Endothelial cell of umbilical vein (primary cell): ENCODE measurements at places on chromosomes 1 and 21. TPM values are rescaled to one million over a fixed set of nuclear protein-coding genes. Genes with fewer than 3 reads are reported as not detected.
A peak's percentile ranks its signal among the peaks of the same experiment; 100 is the strongest.

- no peak for DNase-seq
- no peak overlapping the region for H3K27ac ChIP-seq
- H3K27me3 ChIP-seq = no peaks in the 10 kb centered on the region
- H3K4me1 ChIP-seq = no peaks in the 10 kb centered on the region
- H3K4me3 ChIP-seq = no peak overlapping the region
Measured at GRCh38 chr1:117527074-117527473, 78.8 kb upstream of the TENT5C start.

Gene DNAI4
- polyA plus RNA-seq = 0.46 and 0.51 TPM in 2 replicates

DNA sequence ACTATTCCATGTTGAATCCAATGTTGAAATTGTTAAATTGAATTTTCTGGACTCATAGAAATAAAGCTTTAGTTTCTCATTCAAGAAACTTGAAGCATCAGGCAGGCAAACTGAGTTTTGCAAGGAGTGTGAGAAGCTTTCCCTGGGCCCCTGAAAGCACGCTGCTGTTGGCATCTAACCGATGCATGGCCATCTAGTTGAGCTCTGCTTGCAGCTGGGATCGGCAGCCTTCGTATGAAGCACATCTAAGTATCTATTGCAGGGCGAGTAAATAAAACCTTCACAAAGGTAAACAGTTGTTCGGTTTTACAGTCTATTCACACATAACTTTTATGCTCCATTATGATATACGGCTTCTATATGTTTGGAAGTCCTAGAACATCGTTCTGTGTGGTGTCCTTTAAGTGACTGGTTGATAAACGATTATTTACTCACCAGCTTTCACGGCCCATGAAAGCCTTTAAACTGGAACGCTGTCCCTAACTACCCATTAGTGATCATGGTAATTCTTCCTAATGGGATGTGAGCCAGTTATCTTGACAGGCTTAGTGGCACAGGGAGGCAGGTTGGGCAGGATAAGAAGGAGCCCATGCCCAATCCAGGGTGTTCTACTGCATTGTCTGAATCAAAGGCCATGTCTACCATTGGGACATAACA, 71.7 kb downstream of the SEC16B start:
- no peak overlapping the region for H3K4me3 ChIP-seq
- no peaks in the 10 kb centered on the region for H3K27me3 ChIP-seq
- no peak for DNase-seq
- no peaks in the 10 kb centered on the region for H3K4me1 ChIP-seq

Gene TMEM82
- polyA plus RNA-seq = not detected in 2 replicates

Gene NBPF8
- 21.1 and 21.9 TPM in 2 replicates for polyA plus RNA-seq

DNA sequence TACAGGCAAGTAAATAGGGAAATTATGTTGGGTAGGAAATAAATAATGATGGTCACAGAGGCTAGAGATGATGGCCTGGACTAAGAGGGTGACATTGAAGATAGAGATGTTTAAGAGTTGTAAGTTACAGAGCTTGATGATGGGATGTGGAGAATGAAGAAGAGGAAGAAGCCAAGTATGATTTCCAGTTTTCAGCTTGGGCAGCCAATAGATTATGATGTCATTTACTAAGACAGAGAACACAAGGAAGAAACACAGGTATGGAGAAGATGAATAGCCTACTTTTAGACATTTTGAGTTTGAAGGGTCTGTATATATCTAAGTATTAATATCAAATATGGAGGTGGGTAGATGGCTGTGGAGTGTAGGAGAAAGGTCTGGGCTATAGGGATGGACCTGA, 56.0 kb upstream of the PRELP start:
- no peaks in the 10 kb centered on the region for H3K36me3 ChIP-seq
- peaks cover 11% of the 10 kb centered on the region for H3K27me3 ChIP-seq
- no peak overlapping the region for H3K4me3 ChIP-seq
- no peaks in the 10 kb centered on the region for H3K4me1 ChIP-seq
- no peak for DNase-seq

Gene ANXA9
- polyA plus RNA-seq = not detected in 2 replicates

Gene GPA33
- not detected in 2 replicates for polyA plus RNA-seq

DNA sequence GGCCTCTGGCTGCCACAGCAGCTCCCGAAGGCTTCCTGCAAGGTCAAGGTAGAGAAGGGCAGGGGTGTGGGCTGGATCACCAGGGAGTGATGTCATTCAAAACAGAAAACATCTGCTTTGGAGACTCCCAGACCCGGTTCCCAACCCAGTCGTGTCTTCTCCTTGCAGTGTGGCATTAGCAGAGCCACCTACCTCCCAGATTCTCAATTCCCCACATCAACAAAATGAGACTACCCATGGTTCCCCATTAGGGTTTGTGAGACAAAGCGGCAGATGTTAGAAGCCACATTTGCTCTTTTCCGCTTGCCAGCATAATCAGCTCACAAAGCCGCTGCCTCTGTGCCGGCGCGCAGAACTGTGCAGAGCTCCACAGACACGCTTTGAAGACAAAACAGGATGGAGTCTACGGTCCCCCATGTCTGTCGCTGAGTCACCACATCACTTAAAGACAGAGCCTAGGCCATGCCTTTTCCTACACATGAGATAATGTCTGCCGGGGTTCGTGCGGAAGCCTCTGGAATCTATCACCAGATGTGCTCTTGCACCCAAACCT, 12.5 kb downstream of the KIF17 start:
- no peak overlapping the region for H3K4me3 ChIP-seq
- no peaks in the 10 kb centered on the region for H3K27me3 ChIP-seq
- no peak overlapping the region for H3K27ac ChIP-seq
- DNase-seq = no peak
- no peaks in the 10 kb centered on the region for H3K36me3 ChIP-seq

Gene FCRLA
- polyA plus RNA-seq = not detected in 2 replicates

Gene IVL
- not detected in 2 replicates for polyA plus RNA-seq

Gene FBLIM1
- 414 and 436 TPM in 2 replicates for polyA plus RNA-seq

GRCh38 chr1:116724765-116725375, 29.4 kb upstream of the CD2 start:
- H3K27me3 ChIP-seq = peaks cover 8% of the 10 kb centered on the region
- H3K36me3 ChIP-seq = no peaks in the 10 kb centered on the region
- no peak overlapping the region for H3K27ac ChIP-seq
- H3K4me3 ChIP-seq = no peak overlapping the region
- peaks cover 8% of the 10 kb centered on the region for H3K4me1 ChIP-seq
- DNase-seq = peak; percentile 47

DNA sequence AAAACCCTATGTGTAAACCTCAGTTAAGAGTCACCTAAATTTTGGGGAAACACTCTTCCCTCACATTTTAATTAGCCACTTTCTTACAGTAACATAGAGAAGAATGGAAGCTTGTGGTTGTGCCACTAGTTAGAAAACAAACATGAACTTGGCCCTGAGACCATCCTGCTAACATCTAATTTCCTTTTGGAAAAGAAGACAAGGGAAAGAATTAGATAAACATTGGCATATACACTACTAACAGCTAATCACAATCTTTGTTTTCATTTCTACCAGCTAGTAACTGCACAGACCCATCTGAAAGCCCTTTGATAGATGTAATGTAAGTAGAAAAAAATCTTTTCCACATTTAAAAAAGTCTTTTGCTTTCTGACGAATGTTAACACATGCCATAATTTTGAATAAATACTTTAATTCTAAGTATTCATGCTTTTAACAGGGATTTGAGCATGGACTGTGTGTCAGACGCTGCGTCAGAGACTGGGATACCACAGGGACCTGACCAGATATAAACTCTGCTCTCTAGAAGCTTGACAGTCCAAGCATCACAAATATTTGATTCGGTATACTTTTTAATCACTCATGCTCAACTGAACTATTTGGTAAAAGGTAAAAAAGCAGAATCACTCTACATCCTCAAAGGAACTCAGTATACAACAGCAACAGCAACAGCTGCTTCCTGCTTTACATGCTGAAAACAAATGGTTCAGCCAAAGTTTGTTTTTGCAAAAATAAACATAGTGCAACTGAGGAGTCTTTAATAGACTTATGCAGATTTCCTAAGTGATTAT, 30.2 kb downstream of the DPH5 start:
- peak overlapping the region; percentile 59 for H3K4me3 ChIP-seq
- peak overlapping the region; percentile 95 for H3K27ac ChIP-seq
- DNase-seq = peak; percentile 90
- no peaks in the 10 kb centered on the region for H3K27me3 ChIP-seq

GRCh38 chr1:101507547-101507971, 270.7 kb downstream of the S1PR1 start:
- H3K36me3 ChIP-seq = no peaks in the 10 kb centered on the region
- H3K27ac ChIP-seq = no peak overlapping the region
- no peak overlapping the region for H3K4me3 ChIP-seq
- H3K27me3 ChIP-seq = peaks cover 3% of the 10 kb centered on the region
- DNase-seq = no peak

DNA sequence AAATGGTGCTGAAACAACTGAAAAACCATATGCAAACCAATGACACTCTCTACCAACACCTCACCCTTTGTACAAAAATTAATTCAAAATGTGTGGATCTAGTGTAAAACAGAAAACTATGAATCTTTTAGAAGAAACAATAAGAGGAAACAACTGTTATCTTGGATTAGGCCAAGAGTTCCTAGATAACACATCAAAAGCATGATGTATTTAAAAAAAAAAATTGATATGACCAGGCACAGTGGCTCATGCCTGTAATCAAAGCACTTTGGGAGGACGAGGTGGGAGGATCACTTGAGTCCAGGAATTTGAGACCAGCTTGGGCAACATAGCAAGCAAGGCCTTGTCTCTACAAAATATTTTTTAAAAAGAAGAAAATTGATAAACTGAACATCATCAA, 79.0 kb downstream of the EIF4G3 start:
- peak; percentile 81 for DNase-seq
- no peak overlapping the region for H3K4me3 ChIP-seq
- H3K4me1 ChIP-seq = peaks cover 30% of the 10 kb centered on the region
- no peaks in the 10 kb centered on the region for H3K36me3 ChIP-seq

DNA sequence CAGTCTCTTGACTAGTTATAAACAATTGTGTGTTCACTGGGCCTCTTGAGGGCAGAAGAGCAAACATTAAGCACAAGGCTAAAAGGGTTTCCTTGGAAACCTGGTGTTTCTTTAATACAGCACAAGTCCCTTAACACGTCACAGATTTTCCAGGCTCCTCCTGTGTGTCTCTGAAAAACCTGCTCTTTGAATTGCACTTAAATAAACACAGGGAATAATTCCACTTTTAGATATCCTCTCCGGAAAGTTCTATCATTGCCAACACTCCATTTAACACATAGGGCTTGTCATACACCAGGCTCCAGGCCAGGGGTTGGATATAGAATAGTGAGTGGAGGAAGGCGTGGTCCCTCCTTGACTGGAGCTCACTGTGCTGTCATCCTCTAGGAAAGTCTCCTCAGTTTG, 442.6 kb downstream of the DSCAM start:
- DNase-seq = no peak
- H3K27ac ChIP-seq = no peak overlapping the region
- no peaks in the 10 kb centered on the region for H3K36me3 ChIP-seq
- H3K4me3 ChIP-seq = no peak overlapping the region
- no peaks in the 10 kb centered on the region for H3K27me3 ChIP-seq

- no peak overlapping the region for H3K27ac ChIP-seq
- no peaks in the 10 kb centered on the region for H3K36me3 ChIP-seq
- DNase-seq = no peak
- no peak overlapping the region for H3K4me3 ChIP-seq
Measured at GRCh38 chr1:101205457-101205856, 31.4 kb upstream of the S1PR1 start.

DNA sequence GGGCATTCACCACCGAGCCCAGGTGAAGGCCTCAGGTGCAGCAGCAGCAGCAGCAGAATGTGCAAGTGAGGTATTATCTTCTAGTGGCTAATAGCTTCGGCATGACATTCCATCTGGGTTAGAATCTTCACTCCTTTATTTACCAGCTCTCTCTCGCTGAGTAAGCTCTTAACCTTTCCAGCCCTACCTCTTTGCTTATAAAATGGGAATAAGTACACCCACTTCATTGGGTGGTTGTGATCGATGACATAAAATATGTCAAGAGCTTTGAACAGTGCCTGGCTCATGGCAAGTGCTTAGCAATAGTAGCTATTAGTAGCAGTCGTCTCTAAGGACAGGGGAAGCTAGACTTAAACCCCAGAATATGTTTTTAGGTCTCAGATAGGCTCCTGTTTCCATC, 149.5 kb downstream of the NOS1AP start:
- no peaks in the 10 kb centered on the region for H3K36me3 ChIP-seq
- peaks cover 8% of the 10 kb centered on the region for H3K4me1 ChIP-seq
- H3K27ac ChIP-seq = no peak overlapping the region
- no peaks in the 10 kb centered on the region for H3K27me3 ChIP-seq
- DNase-seq = no peak

DNA sequence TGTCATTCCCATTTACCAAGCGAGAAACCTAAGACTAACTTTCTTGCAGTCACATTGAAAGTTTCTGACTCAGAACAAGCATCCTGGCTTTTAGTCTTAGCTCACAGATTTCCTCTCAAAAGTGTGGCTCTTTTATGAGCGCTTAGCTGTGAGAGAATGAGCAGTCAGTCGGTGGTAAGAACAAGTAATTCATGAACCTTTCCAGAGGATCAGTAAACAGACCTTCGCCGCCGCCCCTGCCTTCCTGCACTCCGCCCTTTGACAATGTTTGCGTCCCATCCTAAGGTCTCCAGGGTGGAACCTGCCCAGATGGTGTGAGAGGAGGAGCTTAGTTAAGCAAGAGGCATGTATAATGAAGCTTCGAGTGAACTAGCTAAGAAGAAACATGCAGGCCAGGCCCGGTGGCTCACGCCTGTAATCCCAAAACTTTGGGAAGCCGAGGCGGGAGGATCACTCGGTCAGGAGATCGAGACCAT, 142.4 kb downstream of the GLUL start:
- no peak for DNase-seq
- no peak overlapping the region for H3K4me3 ChIP-seq
- no peak overlapping the region for H3K27ac ChIP-seq
- no peaks in the 10 kb centered on the region for H3K4me1 ChIP-seq
